ENCODE measurements at places on chromosomes 11 and 22.
A peak's percentile ranks its signal among the peaks of the same experiment; 100 is the strongest.

- DNase-seq: no peak
These were observed 139.1 kb upstream of the BDNF start for GRCh38 chr11:27839226-27839913.

GRCh38 chr11:9625162-9625561 is 38.7 kb upstream of the SWAP70 start:
- no peak for DNase-seq

DNA sequence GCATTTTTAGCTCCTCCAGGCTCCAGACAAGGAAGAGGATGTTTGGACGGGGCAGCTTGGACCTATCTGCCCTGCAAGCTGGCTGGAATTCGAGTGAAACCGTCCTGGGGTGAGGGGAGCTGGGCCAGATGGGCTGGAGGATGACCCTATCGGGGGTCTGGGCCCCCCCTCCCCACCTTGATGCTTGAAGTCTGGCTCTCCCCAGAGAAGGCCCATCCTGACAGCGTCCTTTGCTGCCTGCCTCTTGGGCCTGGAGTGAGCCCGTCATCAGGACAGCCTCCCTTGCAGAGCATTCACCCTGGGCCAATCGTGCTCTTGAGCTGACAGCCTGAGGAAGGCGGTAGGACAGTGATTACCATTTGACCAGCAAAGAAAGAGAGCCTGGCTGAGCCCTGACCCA is 5.3 kb upstream of the PDGFB start:
- DNase-seq: no peak

DNA sequence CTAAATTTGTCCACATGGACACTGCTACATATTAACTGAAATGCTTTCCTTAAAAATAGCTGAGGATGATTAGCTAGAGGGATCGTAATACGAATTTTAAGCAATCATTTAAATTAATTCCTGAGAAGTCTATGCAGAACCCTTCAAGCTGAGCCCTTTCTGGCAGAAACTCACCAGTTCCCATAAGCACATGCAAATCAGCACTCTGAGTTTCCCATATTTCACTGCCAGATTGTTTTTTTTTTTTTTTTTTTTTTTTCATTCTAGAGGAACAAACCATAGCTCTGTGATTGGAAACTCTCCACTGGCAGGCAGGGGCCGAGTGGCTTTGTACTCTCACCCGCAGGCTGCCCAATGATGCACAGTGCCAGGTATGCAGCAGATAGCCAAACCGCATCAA is 145.6 kb downstream of the EFCAB6 start:
- no peak for DNase-seq

- DNase-seq: no peak
These were observed 2.5 kb upstream of the TPST2 start for GRCh38 chr22:26592421-26592891.

DNA sequence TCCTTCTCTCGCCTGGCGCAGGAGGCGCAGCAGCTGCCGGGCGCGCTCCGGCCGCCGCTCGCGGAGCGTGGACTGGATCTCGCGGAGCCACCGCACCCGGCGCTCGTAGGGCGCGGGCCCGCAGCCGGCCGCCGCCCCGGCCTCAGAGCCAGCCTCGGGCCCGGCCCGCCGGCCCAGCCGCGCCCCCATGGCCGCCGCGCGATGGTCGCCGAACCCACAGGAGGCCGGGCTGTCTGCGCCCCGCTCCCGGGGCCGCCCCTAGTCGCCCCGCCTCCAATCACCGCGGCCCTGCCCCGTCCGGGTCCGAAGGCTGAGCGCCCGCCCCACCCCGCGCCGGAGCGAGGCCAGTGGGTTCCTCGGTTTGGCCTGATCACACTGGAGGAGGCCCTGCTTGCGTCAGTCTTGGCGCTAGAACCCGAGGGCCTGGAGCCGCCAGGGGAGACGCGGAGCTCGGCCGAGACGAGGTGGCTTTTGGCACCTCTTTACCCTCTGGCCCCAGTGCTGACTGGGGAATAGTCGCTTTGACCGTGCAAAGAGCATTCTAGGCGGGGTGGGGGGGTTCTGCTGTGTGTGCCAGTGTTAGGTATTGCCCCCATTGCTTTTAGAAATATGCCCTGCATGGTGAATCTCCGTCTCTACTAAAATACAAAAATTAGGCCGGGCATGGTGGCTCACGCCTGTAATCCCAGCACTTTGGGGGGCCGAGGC is at the start of gene LRRC75B:
Gene LRRC75B, minus strand, starts transcription at position 223 of the 708 bp plus-strand sequence. Its CDS starts 34 bp downstream, at position 189.
- DNase-seq: no peak

DNA sequence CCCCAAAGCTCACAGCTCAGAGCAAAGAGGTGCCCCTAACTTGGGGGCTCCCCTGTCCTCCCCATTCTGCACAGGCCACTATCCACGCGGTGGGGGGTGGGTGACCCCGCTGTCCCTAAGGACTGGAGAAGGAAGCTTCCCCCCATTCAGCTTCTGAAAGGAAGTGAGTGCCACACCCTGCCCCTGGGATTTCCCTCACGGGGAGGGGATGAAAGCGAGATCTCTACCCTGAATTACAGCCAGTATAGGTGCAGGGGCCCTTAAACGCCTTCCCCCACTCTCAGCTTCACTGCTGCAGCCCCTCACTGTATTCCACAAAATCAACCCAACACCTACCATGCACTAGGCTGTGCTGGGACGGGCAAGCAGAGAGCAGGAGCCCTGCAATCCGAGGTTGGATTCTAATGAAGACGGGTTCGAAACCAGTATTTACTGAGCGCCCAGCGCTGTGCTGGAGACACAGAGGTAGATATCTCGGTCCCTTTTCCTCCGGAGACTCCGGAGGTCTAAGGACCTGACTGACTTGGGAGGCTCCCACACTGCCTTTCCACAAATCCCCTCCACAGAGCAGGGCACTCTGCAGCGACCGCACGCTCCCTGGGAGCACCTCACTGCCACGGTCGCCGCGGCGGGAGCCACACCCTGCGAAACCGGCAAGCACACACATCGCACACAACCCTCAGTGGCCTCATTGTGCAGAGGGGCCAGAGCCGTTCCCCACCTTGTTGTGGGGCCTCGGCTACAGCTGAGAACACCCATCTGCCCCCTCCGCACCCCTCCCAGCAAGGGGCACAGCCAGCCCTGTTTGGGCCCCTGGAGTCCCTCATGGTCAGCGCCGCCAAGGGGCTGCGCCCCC is 1.8 kb downstream of the AHNAK start:
- DNase-seq: no peak

DNA sequence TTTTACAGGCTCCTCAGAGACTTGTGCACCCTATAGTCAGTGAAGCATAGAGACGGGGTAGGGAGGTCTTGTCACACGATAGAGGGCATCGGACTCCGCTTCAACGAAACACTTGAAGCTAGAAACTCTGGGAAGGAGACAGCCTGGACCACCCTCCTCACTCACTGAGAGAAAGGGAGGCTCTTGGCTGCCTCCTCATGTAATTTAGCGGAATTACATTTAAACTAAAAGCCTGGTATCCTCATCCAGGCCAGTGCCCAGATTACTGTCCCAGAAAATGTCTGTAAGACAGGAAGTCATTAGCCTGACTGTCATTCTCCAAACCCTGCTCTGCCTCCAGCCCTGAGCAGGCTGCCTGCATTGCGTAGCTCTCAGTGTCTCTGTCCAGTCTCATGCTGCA is 36.0 kb downstream of the TTLL1 start:
- no peak for DNase-seq

GRCh38 chr22:49295465-49295743 is 532.3 kb downstream of the BRD1 start:
- no peak for DNase-seq

DNA sequence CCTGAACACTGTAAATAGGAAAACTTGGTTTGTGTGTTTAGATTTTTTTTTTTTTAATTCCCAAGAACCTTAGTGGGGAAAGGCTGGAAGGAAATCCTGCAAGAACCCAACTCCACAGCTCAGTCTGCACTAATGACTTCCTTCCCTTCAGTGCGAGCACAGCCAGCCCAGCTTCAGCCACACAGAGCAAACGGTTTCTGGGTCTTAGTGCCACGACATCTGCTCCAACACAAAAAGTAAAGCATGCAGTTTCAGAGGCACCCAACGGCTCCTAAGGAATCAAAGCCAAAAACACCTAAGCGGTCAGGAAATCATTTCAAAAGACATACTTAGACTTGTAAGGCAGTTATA is 236.1 kb downstream of the TTC28 start:
- no peak for DNase-seq

- DNase-seq: no peak
These were observed 1.3 kb downstream of the HIRA start for GRCh38 chr22:19429950-19430889.

DNA sequence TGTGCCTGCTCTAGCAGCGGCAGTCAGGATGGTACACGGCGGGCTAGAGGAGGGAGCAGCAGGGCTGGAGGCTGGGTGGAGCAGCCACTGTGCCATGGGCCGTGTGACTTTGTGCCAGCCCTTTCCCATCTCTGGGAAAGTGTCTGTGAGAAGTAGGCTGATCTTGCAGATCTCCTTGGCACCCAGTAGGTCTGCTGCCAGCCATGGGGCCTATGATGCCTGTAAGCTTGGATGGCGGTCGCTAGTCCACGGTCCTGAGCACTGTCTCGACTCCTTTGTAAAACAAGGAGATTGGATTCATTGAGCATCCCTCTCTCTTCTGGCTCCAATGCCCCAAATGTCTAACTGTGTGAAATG is 22.6 kb downstream of the AMPD3 start:
- DNase-seq: no peak

DNA sequence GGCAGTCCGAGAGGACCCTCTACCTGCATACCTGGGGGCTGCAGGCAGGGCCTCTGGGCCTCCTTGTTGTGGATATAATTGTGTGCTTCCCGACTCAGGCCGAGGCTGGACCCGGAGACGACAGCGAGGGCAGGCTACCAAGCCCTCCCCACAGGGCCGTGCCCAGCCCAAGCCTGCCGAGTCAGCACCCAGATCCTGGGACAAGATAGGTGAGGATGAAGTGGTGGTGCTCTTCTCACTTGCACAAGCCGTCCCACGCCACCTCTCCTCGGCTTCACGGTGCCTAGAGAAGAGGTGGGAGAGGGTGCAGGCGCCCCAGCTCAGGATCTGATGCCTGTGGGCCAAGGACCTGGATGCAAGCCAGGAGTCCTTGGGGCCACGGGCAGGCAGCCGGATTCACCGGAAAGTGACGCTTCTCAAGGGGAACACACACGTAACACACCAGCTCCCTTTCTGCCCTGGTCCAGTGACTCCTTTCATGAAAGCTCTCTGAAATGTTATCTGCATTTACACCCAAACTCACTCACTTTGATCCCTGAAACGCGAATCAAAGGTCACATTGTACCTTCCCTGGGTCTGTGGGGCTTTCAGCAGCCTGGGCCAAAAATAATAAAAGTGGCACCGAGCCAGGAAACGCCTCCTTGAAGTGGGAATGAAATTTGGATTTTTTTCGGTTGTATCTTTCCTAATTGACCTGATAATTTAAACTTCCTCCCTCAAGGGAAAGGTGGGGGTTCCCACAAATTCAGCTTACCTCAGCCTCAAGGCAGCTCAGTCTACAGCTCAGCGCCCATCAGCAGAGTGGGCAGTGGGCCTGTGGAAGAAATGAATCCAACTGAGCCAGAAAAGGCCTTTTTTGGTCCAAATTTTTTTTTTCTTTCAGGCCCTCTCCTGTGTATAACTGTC is 1.1 kb upstream of the GNB1L start:
- no peak for DNase-seq

DNA sequence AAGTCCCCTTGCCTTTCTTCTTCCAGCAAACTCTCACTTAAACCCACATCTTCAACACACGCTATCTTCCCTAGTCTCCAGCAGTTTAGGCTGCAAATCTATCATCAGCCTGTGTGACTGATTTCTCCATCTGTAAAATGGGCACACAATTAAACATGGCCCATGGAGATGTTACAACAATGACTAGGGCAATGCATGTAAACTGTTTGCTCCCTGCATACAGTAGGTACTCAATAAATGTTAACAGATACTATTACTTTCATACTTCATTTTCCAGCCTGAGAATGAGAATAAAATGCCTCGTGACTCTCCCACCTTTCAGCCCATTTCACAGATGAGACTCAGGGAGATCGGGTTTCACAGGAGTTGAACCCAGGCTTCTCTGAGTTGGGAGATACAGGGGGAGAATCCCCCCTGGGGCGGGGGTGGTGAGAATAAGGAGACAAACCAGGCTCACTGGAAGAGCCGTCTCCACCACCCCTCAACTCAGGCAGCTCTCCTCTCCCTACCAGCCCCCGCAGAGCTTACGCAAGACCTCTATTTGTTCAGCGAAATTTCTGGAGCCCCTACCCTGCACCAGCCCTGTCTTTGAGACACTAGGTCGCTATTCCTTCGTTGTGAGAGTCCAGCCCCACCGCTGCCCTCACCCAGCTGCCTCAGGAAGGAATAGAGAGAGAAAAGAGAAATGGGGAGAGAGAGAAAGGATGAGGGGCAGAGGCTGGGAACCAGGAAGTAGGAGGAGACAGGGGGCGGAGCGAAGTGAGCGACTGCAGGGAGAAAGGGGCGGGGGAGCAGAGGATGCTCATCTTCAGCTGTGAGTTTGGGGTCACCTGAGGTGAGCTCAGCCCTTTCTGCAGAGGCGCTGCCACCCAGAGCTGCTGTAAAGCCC is 42.1 kb upstream of the KLHL35 start:
- DNase-seq: peak; percentile 18

- DNase-seq: no peak
These were observed 56.9 kb downstream of the MICAL2 start for GRCh38 chr11:12167061-12168000.

GRCh38 chr11:12362857-12363256 is 14.5 kb upstream of the PARVA start:
- DNase-seq: no peak

DNA sequence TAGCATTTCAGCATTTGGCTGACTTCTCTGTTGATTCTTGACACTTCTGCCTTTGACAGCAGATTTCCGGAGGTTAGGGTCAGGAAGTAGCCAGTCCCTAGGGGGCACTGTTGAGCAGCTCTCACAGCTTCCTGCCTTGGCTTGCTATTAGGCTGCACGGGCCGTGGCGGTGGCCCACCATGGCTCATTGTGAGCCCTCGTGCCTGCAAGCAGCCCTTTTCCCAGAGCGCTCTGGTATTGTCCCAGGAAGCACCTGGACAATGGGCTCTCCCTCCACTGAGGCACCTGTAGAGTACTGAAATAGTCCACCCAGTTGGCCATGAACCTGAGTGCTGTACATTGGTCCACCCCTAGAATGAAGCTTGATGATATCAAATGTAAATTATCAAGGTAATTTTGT is 100.2 kb upstream of the GAL start:
- DNase-seq: peak; percentile 6

GRCh38 chr11:44451706-44452105 is 113.8 kb upstream of the CD82 start:
- DNase-seq: no peak

- no peak for DNase-seq
These were observed 23.9 kb downstream of the TSPAN32 start for GRCh38 chr11:2325719-2326118.

DNA sequence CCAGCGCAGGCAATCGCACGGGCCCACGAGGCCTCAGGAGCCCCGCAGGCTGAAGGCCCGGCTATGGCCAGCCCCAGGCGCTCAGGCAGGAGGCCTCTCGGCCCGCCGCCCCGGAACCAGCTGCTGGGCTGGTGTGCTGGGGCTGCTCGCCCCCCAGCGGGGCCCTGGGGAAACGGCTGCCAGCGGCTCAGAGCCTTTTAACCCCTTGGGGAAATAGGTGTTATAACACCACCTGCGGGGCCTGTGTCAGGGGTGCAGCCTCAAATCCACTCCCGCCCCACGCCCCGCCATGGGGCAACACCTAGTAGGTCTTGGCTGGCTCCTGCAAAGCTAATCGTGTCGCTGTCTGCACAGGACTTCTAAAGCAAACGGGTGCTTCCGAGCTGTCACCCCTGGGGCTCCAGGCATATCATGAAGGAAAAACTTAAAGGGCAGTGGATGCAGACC is 237.4 kb downstream of the TTC28 start:
- DNase-seq: peak; percentile 12

- no peak for DNase-seq
These were observed 26.0 kb downstream of the BCL2L13 start for GRCh38 chr22:17664414-17665055.

- no peak for DNase-seq
These were observed 133.2 kb downstream of the SLC17A6 start for GRCh38 chr11:22471385-22471784.

All from activated CD8-positive, alpha-beta memory T cell treated with anti-CD3 and anti-CD28 coated beads for 4 hours (primary cell).